ENCODE measurements at places on chromosomes 2 and 18.

GRCh38 chr2:24985511-24985910, 13.8 kb upstream of the DNAJC27 start:
- DNase-seq: no peak

DNA sequence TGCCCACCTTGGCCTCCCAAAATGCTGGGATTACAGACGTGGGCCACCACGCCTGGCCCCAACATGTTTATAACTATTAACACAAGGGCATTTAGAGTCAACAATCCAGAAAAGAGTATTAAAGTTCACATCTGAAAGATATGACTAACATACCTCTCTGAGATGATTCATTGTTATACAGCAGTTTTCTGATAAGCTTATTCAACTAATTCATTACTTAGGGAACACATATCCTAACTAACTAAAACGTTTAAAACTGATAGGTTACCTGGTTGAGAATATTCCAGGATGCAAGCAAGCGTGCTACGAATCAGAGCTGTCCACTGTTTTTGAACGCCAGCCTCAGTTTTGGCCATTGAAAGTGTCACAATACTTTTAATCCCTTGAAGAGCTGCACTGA, 34.0 kb upstream of the STRN start:
- no peak for DNase-seq

DNA sequence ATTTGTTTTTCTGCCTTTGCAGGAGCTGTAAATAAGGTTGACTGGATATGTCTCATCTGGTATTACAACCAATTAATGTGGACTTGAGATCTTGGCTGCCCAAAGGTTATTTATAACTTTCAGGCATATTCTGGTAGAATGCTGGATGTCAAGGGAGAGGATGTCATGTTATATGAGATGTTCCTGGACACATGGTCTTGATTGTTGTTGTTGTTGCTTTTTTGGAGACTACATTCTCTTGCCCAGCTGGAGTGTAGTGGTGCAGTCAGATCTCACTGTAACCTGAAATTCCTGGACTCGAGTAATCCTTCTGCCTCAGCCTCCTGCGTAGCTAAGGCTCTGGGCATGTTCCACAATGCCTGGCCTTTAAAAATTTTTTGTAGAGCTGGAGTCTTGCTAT, 83.3 kb downstream of the LCLAT1 start:
- no peak for DNase-seq

GRCh38 chr2:147846412-147847081, 1.7 kb downstream of the ACVR2A start:
- DNase-seq: no peak

GRCh38 chr18:55506074-55506473, 81.9 kb downstream of the TCF4 start:
- no peak for DNase-seq

GRCh38 chr2:197944416-197945096, 140.2 kb downstream of the PLCL1 start:
- no peak for DNase-seq

DNA sequence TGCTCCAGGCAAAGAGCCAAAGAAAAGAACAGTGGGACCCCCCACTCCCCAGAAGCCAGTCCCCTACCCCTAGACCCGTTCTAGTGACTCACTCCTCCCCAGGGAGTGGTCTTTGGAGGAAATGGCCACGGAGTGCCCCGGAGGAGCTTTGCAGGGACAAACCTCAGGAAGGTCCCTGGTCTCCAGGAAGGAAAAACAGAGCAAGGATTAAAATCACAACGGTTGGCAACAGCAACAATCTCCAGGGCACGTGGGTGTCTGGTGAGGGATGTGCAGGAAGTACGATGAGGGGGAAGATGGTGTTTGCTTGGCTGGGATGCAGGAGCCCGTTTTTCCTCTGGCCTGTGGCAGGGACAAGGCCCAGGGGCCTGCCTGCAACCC, 135.0 kb downstream of the SMAD2 start:
- no peak for DNase-seq

DNA sequence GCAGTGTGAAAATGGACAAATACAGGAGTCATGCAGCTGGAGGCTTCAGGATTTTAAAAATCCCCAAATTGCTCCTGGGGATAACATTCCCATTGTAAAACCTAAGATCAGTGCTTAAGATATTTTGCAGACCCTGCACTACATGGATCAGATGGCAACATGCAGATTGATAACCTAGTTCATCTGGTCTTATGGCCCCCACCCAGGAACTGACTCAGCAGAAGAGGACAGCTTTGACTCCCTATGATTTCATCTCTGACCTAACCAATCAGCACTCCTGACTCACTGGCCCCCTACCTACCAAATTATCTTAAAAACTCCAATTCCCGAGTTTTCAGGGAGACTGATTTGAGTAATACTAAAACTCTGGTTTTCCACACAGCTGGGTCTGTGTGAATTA, 20.0 kb downstream of the SRBD1 start:
- DNase-seq: no peak

GRCh38 chr2:91477731-91478672, 2786.5 kb downstream of the RPIA start:
- no peak for DNase-seq

- no peak for DNase-seq
Observed at GRCh38 chr2:239018271-239019182, 170.6 kb downstream of the TWIST2 start.

DNA sequence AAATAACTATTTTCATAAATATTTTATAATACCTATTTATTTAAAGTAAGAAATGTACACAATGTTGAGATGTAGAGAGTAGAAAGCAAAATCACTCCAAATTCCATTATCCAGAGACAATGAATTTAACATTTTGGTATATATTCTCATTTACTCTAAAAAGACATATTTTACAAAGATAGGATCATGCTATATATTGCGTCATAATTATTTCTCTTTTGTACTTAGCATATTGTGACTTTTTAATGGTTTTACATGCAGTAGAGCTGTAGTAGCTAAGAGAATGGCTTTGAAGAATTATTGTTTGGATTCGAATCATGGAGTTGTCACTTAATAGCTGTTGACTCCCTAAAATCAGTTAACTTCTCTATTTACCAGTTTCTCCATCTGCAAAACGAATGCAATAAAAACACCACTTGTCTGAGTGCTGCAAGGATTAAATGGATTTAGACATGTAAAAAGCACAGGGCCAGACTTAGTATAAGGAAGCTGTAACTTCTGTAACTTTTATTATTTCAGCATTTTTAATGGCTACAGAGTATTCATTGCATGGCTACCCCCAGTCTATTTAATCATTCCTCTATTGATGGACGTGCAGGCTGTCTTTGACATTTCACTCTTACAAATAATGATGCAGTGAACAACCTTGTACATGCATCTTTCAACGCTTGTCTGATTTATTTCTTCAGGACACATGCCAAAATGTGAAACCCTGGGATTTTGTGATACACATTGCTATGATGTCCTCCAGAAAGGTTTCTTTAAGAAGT, 33.2 kb downstream of the KCNS3 start:
- DNase-seq: no peak

DNA sequence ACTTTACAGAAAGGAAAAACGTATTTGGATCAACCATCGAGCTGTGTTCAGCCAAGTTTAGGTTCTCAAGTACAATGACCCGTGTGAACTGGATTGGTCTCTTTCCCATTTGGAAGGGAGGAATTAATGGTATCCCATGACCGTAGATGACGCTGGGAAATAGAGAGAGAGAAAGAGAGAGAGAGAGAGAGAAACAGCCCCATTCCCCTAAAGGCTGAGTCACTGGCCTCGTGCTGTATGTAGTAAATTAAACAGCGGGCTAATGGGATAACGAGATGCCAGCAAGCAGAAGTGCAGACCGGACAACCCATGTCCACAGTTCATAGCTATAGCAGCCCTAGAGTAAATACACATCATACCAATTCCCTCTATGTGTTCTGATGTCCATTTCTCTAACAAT, 99.6 kb downstream of the BCL11A start:
- DNase-seq: no peak

DNA sequence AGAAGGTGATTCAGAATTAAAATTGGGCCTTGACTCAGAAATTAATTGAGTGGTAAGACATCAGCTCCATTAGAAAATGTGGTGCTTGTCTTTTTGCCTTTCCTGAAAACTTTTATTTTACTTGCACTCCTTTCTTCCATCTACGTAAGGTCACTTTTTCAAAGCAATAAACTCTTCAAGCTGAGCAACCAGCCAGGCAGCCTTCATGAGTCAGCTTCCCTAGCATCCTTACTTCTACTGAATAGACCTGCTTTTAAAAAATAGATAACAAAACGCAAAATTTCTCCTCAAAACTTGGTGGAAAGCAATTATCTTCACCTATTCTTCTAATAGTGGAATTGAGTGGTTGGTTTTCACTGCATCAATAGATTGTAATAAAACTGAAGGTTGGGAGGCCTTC, 504.2 kb downstream of the ARHGAP15 start:
- no peak for DNase-seq

- DNase-seq: no peak
Observed at GRCh38 chr2:73983322-73984202, 1.1 kb upstream of the TET3 start.

GRCh38 chr2:238016526-238016925, 44.3 kb upstream of the SCLY start:
- no peak for DNase-seq

DNA sequence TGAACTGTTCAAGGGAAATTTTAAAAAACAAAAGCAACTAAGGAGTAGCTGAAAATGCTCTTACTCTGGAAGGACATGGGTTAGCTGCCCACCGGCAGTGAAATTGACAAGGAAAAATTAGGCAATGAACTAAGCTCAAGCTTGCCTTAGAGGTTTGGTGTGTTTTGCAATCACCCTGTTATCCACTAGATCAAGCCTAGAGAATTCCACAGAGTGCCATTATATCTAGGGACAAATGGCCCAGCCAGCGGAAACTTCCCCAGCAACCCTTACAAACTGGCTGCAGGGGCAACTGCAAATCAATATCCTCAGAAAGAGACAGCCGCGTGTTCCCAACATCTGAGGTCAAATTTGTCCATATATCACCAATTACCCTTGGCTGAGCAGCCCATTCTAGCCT, 258.2 kb downstream of the SP3 start:
- DNase-seq: no peak

DNA sequence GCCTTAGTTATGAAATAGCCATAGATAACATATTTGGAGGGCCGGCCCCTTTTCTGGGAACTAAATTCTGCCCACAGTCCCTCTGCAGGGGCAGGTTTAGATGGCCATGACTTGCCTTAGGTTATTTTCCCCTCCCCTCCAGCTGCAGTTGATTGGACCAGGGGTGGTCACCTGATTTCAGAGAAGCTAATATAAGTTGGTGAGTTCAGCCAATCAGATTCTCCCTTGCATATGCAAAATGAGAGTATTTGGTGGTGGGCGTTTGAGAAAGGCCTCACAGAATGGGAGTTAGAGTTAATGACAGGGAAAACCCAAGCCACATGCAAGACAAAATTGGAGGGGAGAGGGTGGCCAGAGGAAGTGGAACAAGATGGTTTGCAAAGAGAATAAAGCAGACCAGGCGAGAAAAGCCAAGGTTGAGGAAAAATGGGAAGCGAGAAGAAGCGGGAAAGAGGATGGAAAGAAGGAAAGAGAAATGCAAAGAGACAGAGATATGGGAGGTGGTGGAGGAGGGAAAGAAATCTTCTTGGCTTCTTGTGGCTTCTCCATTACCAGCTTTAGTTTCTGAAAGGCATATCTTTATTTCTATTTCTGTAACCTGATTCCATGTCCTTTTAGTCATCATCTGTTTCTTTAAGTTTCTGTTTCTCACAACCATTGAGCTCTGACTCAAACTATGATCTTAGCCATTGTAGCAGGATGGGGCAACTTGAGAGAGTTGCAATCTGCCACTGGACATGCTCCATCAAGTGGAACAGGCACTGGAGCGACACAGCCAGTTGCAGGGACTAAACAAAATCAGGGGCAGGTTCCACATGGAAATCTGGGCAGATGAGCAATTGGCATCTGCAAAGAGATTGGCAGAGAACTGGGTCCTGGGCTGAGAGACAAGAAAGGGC, 108.1 kb upstream of the SIX3 start:
- DNase-seq: no peak

- no peak for DNase-seq
Observed at GRCh38 chr2:72602711-72603110, 223.1 kb downstream of the EXOC6B start.

GRCh38 chr2:85560812-85561279, 447 bp downstream of the GGCX start:
- no peak for DNase-seq

- DNase-seq: no peak
Observed at GRCh38 chr2:161796192-161796591, 172.0 kb downstream of the SLC4A10 start.

GRCh38 chr2:25098670-25099486, 57.0 kb downstream of the EFR3B start:
- DNase-seq: peak; percentile 24

DNA sequence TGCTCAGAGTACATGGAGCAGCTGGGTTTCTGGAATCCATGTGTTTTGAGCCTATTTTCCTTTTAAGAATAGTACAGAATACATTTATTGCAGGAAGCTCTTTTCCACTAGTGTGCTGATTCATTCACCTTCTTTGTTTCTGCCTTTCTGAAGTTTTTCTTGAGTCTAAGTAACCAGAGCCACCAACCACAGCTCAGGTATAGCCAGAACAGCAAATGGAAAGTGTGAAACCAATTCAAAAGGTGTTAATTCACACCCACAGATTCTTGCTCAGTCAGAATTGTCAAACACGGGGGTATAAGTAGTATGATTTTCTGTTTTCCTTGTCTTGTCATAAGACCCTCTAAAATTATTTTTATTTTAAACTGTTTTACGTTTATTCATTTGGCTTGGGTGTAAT, 75.9 kb upstream of the DYNAP start:
- DNase-seq: no peak

DNA sequence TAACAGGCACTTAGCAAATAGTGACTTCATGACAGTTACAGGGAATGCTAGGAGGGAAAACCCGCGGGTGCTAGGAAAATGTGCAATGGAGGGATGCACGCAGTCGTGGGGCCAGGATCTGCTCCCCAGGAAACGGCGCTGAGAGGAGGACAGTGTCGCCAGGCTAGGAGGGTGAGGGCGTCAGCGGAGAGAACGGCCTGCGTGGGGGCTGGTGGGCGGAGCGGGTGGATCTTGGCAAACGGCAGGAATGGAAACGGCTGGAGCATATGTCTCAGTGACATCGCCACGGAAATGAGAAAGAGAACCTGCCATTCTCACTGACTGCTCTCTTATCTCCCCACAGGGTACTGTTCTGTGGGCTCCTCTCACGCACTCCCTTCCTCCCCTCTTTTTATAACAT, 478.5 kb upstream of the ID2 start:
- DNase-seq: no peak

DNA sequence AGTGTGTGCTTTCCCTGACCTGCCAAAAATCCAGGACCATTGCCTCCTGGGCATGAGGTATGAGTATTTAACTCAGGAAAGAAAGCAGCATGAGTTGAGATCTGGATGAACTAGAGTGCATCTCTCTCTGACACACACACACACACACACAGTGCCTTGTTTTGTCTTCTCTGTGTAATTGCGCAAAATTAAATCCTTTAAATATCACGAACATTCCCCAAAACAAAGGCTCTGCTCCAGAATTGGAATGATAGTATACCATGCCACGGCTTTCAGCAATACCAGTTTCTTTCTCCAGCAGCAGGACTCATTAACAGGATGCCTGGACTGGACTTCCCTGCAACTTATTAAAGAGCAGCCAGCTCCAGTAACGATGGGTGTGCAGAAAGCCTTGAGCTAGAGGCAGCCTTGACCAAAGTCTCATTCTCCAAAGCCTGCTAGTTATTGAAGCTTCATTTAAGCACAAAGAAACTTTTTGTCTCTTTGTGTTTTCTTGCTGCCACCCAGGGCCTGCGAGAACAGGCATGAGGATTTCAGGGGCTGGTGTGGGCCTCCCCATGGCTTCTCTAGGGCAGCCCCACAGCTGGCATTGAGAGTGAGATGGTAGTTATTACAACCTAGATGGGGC, 101.7 kb downstream of the NRP2 start:
- DNase-seq: no peak

- no peak for DNase-seq
Observed at GRCh38 chr2:62313449-62314227, 117.7 kb downstream of the B3GNT2 start.

Measured in forelimb muscle (tissue), 1 donor.